ENCODE measurements at places on chromosomes 6 and 20.
A peak's percentile ranks its signal among the peaks of the same experiment; 100 is the strongest.

DNA sequence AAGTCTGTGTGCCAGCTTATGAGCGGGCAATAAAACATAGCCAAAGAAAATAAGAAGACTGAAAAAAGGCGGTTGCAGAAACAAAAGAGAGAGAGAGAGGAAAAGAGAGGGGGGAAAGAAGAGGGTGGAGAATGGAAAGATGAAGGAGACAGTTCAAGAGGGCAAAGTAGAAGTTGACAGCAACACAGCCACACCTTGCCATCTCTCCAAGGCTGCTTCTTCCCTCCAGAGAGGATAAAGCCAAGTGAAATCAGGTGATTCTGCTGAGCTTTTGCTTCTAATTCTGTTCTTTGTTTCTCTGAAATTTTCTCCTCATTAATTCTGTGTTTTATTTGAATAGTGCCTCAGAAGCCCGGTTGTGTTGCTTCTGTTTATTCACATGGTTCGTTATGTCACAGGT is 48.5 kb downstream of the PTPRK start:
- DNase-seq, result no peak

GRCh38 chr20:46358346-46359058 is 47.9 kb downstream of the ELMO2 start:
- no peak for DNase-seq

DNA sequence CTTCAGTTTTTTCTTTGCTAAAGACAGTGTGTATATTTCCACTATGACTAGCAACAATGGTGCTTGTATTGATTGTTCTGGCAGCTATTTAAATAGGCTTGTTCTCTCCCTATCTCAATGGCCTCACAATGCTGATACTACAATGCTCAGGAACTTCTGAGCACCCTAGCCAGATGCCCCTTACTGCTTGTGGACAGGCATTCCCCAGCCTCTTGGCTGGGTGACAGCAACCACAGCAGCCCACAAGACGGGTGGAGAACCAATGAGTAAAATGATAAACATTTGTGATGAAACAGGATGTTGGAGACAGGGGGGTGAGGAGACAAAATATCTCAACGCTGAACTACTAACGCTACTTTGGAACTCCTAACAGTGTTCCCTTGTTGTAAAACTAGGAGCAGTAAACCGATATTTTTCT is 42.3 kb downstream of the HIVEP2 start:
- peak; percentile 98 for DNase-seq

DNA sequence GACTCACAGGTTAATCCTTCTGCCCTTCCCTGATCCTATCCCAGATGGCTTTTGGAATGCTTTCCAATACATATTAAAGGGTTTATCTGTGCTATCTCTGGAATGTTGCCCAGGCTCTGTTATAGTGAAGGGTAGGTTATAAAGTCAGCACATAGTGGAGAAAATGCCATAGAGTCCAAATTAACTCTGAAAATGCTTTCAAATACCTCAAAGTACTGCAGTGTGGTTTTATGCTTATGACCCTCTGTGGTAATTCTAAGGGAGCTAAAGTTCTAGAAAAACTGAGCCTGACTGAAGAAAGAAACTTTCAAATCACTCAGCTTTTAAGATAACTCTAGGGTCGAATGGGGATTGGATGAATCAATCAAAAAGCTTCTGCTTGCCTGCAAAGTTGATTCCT is 159.8 kb downstream of the PLCB1 start:
- DNase-seq, result no peak

DNA sequence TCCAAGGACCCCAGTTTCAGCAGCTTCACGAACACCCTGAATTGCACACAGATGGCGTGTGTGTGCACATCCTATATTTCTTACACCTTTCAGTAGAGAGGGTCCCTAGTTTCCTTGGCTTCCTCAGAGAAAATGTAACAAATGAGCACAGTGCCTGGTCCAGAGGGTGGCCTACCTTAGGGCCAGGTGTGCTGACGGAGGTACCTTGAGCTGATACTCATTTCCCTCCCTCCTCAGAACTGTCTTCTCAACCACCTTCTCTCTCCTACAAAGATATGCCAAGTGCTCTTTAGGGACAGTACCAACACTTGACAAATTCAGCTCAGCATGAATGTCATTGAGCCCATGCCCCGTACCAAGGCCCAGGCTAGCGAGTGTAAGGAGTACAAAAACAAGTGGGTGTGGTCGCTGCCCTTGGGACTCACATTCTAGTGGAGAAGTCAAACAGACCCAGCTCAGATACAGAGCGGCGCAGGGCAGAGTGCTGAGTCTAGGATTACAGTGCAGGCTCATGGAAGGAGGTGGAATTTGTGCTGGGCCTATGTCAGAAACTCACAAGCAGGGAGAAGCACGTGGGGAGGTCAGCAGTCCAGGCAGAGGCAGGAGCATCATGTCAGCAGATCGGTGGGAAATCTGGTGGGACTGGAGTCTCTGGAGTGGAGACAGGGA is 9.6 kb upstream of the BPHL start:
- DNase-seq, result no peak

Data from ELR (cell line).